WERI-Rb-1 (cell line): ENCODE measurements at places on chromosomes 7 and 10.

- DNase-seq = no peak
Measured at GRCh38 chr7:80542398-80542797, 30.5 kb upstream of the GNAT3 start.

- no peak for DNase-seq
Measured at GRCh38 chr7:70114806-70115205, 516.5 kb downstream of the AUTS2 start.

DNA sequence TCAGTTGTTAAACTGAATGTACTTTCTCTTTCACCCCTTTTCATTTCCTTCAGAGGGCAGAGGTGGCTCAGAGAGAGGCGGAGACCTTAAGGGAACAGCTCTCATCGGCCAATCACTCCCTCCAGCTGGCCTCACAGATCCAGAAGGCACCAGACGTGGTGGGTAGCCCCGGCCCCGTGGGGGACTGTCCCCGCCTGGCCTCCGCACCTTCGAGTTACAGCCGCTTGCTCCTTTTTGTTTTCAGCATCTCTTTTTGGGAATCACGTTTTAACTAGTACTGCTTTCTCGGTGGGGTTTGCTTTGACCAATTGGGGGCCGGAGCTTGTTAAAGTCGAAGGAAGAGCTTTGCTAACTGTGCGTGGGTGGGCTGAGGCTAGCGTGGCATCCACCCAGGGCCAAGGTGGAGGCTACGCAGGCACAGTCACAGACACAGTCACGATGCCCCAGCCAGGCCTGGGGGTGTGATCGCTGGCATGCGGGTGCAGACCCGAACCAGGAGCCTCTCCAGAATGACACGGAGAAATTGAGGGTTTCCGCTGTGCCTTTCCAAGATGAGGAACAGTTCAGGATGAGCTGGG lies 116.2 kb upstream of the SH2B2 start:
- no peak for DNase-seq

- DNase-seq = no peak
Measured at GRCh38 chr10:90096196-90096595, 394.8 kb downstream of the KIF20B start.

DNA sequence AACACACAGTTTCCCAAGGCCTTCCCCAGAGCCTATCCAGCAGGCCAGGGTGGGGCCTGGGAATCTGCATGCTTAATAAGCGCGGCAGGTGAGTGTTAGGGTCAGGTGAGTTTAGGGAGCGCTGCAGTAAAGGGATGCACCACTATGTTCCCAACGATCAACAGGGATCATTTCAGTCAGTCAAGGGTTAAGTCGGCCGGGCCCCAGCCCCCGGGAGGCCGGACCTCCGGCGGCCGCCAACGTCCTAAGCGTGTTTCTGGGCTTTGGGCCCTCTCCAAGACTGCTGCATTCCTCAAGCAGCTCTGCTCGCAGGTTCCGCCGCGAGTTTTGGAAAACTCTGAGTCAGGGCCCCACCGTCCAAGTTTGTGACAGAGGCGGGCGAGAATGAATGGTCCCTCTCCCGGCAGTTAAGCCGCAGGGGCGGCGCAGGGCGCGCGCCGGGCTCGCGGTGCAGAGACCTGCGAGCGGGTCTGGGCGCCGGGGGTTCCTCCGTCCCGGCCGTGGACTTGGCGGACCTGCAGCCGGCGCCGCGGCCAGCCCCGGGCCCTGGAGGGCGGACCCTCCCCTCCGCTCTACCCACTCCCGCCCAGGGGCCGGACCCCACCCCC lies 81.6 kb downstream of the ARHGAP22 start:
- DNase-seq = peak; percentile 31

DNA sequence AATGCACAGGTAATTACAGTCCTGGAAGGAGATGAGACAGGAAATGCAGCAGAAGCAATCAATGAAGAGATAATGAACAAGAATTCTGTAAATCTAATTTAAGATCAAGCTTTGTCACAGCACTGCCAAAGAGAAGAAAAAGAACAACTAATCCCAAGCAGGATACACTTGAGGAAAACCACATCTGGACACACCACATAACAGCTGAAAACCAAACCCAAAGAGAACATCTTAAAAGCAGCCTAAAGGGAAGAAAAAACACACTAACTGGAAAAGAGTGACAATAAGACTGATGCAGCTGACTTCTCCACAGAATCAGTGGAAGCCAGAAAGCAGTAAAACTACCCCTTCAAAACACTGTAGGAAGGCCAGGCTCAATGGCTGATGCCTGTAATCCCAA lies 10.2 kb downstream of the CYTH3 start:
- no peak for DNase-seq

DNA sequence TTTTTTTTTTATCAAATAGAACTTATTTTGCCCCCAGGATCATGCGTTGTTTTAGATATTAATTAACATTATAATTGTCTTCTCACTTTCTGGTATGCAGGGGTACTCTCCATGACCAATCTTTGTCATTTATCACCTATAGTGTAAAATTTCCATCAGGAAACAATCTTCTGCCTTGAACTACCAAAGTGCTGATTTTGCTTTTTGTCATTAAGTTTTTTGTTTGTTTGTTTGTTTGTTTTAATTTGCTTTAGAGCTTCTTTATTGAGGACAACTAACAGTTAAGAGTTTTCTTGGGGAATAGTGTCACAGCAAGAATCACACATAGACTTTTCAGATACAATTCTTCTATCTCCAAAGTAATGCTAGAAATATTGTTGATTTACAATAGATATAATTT lies 171.2 kb upstream of the PRPS1L1 start:
- DNase-seq = no peak
